ENCODE measurements at places on chromosomes 3 and 15. TPM values are rescaled to one million over a fixed set of nuclear protein-coding genes. Genes with fewer than 3 reads are reported as not detected.

Gene SEMA5B
- 0.16 TPM for total RNA-seq

Gene TMEM212
- total RNA-seq = not detected

Gene ABCC5
- 38.7 TPM for total RNA-seq

Gene IGSF10
- total RNA-seq = not detected

Gene SAMMSON
- total RNA-seq = not detected

Gene SMAD6
- total RNA-seq = 0.16 TPM

Gene GCNT3
- total RNA-seq = not detected

Gene RAB6B
- total RNA-seq = not detected

Gene ACP3
- not detected for total RNA-seq

Gene C3orf22
- total RNA-seq = not detected

Gene CLDN18
- total RNA-seq = not detected

Gene USF3
- 25.2 TPM for total RNA-seq

Gene LRRC28
- total RNA-seq = 14.9 TPM
